ENCODE measurements at places on chromosomes 2 and 18.

DNA sequence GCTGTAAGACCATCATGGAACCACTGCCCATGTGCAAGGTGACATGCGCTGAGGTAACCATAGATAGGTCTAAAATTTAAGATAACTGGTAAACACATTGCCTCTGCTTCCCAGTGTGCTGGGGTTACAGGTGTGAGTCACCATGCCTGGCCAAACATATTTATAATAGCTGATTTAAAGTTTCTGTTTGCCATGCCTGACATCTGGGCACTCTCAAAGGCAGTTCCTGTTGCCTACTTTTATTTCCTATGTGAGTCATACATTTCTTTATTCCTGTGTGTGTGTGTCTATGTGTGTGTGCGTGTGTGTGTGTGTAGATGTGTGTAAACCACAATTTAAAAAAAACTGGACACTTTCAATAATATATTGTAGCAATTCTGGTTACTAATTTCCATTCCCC, 415.2 kb upstream of the NETO1 start:
- peak; percentile 13 for DNase-seq

GRCh38 chr2:133791191-133791590, 222.9 kb upstream of the NCKAP5 start:
- DNase-seq: peak; percentile 93

DNA sequence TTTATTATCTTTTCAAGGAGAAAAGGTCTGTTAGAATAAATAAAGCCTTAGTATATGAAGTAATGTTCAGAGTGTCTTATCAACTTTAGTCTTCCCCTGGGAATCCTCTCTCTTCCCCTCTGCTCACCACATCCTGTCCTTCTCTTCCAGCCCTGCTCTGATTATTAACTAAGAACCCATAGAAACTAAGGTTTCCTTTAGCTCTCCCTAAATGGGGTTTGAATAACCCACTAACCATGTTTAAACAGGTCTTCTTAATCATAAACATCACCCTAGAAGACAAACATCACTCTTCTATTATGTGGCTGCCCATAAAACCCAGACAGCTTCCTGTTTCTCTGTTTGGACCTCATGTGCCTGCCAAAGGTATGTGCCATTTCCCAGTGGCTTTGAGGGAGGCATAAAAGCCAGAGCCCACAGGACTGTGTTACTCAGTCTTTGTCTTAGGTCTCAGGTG, 50.1 kb downstream of the SLC14A1 start:
- peak; percentile 81 for DNase-seq

- DNase-seq: no peak
Observed at GRCh38 chr18:65411061-65411460, 339.8 kb upstream of the CDH7 start.

DNA sequence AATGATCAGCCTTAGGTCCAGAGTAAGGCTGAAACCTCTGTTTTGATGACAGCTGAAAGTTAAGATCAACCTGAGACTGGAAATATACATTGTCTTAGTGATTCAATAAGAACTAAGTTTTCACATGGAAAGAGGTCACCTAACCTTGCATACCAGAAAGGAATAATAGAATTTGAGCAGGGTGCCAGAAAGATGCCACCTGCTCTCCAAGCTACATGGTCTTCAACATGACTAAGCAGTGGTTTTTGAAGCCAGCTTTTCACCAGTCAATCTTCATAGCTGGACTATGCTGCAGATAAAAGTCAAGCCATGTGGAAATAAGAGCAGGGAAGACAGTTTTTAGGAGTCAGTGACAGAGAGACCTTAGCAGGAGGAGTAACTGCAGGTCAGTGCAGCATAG, 589.4 kb upstream of the SYT4 start:
- no peak for DNase-seq

- DNase-seq: no peak
Observed at GRCh38 chr2:81672923-81673322, 1368.4 kb upstream of the LRRTM1 start.

- DNase-seq: no peak
Observed at GRCh38 chr18:64180617-64181016, 31.7 kb upstream of the LINC00305 start.

DNA sequence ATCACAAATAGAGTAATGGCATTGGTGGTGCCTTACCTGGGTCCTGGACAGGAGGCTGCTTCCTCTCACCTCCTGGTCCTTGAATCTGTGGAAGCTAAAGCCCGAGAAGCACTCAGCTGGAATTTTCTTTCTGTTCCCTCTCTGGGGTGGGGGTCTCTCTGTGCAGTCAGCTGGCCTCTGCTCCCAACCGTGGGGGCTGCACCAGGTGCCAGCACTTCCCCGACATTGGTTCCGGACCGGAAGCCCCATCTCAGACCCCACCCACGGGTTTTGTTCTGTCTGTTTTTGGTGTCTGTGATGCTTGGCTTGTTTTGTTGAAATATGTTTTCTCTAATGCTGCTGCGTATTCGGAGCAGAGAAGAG, 154.7 kb downstream of the TWIST2 start:
- DNase-seq: no peak

DNA sequence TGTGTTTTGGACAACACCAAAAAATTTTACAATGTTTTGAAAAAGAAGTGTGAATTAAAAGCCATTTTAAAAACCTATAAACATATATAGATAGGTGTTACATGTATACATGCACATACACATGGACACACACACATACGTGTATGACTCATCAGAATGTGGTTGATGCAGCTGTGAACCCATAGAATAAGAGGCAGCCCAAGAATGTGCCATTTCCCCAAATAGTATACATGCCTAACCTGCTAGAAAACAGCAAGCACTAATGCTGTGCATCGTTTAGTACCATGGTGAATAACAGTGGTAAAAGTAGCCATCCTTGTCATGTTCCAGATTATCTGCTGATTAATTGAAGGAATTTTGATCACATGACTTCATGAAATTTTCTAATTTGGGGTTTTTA, 149.0 kb downstream of the DSEL start:
- DNase-seq: peak; percentile 28

GRCh38 chr2:28318023-28318422, 74.6 kb upstream of the FOSL2 start:
- no peak for DNase-seq

DNA sequence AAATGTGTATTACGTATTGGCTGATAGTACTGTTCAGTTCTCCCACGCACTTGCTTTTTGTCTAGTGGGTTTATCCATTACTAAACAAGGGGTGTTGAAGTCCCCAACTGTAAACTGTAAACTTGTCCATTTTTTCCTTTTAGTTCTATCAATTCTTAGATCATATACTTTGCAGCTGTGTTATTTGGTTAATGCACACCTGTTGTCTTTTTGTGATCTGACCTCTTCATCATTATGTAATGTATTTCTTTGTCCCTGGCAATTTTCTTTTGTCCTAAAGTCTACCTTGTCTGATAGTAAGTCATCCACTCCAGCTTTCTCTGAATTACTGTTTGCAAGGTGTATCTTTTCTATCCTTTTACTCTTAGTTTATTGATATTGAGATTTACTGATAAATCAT, 21.9 kb downstream of the MCEE start:
- no peak for DNase-seq

DNA sequence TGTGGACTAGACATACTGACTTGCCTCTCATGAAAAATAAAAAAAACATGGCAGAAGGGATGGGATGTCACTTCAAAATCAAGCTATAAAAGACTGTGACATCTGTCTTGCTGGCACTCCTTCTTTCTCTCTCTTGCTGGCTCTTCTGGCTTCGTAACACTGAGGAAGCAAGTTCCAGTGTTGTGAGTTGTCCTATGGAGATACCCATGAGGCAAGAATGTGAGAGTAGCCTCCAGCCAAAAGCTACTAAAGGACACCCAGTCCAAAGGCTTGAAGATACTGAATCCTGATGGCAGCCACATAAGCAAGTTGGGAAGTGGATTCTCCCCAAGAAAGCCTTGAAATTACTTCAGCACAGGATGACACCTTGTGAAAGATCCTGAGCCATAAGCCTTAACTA, 376.1 kb upstream of the TMEFF2 start:
- DNase-seq: no peak

DNA sequence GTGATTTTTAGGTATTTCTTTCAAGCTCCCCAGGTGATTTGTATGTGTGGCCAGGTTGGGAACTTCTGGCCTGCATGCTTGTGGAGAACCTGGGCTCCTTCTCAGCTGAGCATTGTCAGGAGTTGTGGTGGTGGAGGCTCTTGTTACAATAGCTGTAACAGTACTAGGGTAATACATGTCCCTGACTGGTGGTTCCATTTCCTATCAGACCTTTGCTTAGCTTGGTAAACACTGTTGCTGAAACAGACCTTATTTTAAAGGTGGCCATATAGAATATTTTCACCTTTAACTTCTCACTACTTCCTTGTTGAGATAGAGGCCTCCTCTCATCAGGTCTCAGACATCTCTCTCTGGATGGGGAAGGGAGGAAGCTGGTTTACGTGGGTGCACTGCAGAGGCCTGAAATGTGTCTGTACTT, 79.2 kb downstream of the SETBP1 start:
- DNase-seq: no peak

DNA sequence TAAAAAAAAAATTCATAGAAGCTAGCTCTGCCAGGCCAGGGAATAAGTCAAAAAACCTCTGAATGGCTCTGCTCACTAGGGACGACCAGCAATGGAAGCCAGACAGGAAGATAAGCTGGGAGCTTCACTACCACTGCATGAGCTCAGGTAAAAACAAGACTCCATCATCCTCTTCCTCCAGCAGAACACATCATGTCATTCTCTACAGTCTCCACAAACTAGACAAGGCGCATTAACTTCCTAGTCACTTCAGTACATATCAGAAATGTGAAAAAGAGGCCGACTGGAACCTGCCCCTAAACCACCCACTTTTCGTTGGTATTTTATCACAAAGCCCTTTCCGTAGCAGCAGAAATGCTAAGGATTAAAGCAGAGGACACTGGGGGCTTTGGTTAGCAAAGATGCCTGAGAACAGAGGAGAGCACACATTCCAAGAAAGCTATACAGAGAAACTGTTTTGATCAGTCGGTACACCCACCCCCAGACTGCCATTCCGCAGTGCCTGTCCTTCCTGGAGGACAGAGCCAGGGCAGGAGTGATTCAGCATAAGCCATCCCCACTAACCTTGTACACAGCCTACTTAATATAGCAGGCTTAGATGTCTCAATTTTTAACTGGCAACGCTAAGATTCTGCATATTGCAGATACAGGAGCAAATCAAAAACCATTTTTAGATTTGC, 53.4 kb downstream of the AAK1 start:
- DNase-seq: peak; percentile 26

DNA sequence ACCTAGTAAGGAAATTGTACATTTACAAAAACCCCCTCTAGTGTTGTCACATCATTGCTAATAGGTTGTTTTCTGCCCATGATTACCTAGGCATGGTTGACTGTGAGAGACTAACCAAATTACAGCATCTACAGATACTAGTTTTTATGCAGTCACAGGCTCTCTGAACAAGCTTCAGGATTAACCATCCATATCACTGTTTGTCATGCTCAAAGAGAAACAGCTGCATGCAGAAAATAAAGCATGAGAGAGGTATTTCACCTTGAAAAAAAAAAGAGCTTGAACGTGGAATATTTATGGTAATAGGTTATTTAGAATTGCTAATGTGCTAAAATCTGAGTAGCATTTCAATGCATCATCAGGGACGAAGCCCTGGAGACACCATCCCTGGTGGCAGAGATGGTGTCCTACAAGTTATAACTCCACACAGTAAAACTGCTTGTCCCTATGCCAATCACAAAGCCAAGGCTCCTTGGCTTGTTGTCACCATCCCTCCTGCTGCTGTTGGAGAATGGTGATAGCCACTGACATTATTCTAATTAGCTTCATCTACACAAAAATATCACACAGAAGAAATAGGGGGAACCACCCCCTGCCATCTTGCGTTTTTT, 5.4 kb downstream of the NEB start:
- DNase-seq: no peak

DNA sequence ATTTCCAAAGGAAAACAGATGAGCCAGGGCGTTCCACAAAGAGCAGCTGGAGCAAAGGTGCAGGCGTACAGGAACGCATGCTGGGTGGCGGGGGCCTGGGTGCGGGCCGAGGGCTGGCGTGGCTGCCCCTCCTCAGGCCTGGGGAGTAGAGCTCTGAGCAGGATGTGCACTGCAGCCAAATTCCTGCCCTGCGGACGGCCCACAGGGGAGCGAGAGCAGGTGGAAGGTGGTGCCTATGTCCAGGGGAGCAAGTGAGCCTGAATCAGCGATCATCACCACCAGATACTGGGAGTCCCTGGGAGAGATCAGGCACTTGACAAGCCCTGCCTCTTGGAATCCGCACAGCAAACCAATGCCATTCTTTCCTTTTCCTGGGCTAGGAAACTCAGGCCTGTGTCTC, 106.3 kb downstream of the GBX2 start:
- DNase-seq: no peak

DNA sequence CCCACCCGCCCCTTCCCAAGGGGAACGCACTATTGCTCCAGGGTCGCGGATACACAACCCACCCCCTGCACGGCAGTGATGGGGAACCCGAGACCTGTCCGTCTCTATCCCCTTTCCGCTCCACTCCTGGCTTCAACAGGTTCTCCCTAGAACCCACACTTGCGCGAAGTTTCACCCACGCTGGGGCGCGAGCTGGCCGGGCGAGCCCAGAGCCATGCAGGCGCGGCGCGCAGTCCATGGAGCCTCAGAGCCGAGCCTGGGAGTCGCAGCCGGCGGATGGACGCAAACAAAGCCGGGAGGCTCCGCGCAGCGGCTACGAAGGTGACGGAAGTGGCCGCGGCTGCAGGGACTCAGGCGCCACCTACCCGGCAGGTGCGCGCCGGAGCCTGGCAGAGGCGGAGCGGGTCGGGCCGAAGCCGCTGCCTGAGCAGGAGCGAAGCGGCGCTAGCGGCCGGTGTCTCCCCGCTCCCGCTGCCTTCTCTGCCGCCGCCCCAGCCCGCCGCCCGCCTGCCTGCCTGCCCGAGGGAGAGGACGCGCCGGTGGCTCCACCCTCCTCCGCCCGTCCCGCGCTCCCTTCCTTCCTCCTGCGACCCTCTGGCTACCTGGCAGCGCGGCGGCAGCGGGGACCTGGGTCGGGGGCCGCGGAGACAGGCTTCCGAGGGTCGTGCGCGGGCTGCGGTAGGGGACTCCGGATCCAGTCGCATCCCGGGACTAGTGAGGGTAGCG, 14.0 kb downstream of the ALPG start:
- no peak for DNase-seq

DNA sequence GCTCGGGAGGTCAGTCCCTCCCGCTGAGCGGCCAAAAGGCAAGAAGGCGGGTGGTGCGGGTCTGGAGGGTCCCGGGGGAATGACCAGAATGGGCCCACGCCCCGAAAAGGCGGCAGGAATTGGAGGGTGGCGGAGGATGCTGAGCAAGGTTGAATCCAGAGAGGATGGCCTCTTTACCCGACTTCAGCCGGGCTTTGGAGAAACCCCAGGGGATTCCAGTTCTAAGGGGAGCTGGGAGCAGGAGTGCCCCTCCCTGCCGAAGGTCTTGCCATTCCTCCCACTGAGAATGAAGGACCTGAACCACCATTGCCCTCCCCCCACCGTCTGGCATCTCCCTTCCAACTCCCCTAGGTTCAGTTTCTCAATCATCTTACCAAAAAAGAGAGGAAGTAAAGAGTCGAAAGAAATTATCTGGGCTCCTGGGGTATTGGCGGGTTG, 38.9 kb upstream of the ATP6V1B1 start:
- DNase-seq: no peak

- no peak for DNase-seq
Observed at GRCh38 chr2:96923810-96924774, 54.2 kb upstream of the SEMA4C start.

- DNase-seq: peak; percentile 6
Observed at GRCh38 chr18:57134618-57135135, 12.2 kb upstream of the BOD1L2 start.

Measured in EH (cell line).